Astrocyte of the hippocampus (primary cell): ENCODE measurements at places on chromosomes 6 and 20.
A peak's percentile ranks its signal among the peaks of the same experiment; 100 is the strongest.

DNA sequence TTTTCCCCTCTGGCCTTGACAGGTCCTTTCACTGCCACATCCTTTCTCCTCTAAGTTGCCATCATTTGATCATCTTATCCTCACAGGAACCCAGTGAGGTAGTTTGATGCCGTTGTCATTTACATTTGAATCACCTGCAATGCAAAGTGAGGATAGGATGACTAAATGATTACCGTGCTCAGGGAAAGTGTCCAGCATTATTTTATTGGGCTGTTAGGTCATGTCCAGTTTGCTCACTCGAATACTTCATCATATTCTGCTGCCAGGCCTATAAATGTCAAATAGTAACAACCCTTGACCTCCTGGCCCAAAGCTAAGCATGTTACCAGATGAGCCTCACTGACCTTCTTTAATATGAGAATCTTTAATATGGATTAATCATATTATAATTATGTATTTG is 1068.7 kb upstream of the FLRT3 start:
- DNase-seq: no peak

GRCh38 chr20:48287021-48287494 is 501.8 kb upstream of the SULF2 start:
- DNase-seq: peak; percentile 45

GRCh38 chr6:12962529-12962928 is 246.0 kb downstream of the PHACTR1 start:
- DNase-seq: no peak

GRCh38 chr6:135537741-135538301 is 40.3 kb upstream of the AHI1 start:
- DNase-seq: peak; percentile 57

- DNase-seq: no peak
Measured at GRCh38 chr6:44146685-44147084, 11.9 kb upstream of the CAPN11 start.

GRCh38 chr20:7723284-7723683 is 217.0 kb downstream of the HAO1 start:
- DNase-seq: no peak
